ENCODE measurements at places on chromosomes 1 and 21. TPM values are rescaled to one million over a fixed set of nuclear protein-coding genes. Genes with fewer than 3 reads are reported as not detected.

- H3K4me3 ChIP-seq = no peak overlapping the region
- no peaks in the 10 kb centered on the region for H3K27me3 ChIP-seq
- no peak overlapping the region for H3K27ac ChIP-seq
Measured at GRCh38 chr21:26210614-26211013, 40.0 kb upstream of the APP start.

DNA sequence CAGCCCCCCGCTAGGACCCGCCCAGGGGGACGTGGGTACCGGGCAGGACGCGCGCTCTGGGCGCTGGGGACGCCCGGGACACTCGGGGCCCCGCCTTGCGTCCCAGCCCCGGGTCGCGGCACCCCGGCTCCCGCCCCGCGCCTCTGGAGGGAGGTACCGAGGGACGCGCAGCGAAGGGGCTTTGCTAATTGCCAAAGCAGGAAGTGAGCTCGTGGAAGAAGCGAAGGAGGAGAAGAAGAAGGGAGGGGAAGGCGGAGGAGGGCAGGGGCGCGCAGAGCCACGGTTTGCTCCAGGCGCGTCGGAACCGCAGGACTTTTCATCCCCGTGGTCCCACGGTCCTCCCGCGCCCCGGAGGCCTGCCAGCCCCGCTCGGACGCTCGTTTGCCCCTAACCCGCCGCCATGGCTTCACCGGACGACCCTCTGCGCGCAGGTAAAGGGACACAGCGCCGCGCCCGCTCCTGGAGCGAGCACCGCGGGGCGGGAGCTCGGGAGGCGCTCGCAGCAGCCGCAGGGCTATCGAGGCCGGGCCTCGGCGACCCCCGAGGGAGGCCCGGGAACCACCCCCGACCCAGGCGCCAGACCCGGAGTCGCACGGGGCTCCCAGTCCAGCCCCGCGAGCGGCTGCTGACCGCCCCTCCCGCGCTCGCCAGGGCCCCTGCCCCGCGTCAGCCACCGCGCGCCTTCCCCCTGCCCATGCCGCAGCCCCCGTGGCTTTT lies 1.3 kb downstream of the EDARADD start:
- H3K4me3 ChIP-seq = peak overlapping the region; percentile 71
- H3K27me3 ChIP-seq = peaks cover 24% of the 10 kb centered on the region
- H3K27ac ChIP-seq = peak overlapping the region; percentile 77
- DNase-seq = peak; percentile 84
- H3K4me1 ChIP-seq = peaks cover 30% of the 10 kb centered on the region

GRCh38 chr1:69485616-69486015 lies 82.1 kb upstream of the LRRC7 start:
- no peaks in the 10 kb centered on the region for H3K27me3 ChIP-seq
- H3K4me1 ChIP-seq = no peaks in the 10 kb centered on the region
- no peak for DNase-seq
- H3K27ac ChIP-seq = no peak overlapping the region
- H3K4me3 ChIP-seq = no peak overlapping the region
- no peaks in the 10 kb centered on the region for H3K36me3 ChIP-seq

DNA sequence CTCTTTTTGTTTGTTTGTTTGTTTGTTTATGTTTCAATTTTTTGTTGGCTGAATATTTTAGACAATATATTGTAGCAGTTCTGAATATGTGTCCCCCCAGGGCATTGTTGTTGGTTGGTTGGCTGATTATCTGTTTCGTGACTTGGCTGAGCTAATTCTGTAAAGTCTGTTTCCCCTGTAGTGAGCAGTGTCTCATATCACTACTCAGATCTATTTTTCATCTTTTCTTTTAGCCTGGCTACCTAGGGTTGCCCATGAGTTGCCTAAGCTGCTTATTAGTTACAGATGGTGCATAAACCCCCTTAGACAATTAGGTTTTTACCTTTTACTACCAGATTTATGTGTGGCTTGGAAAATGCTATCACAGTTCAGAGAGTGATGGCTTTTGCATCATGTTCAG lies 32.3 kb downstream of the CFAP57 start:
- H3K36me3 ChIP-seq = no peaks in the 10 kb centered on the region
- H3K27ac ChIP-seq = no peak overlapping the region
- H3K27me3 ChIP-seq = no peaks in the 10 kb centered on the region

Gene CXADR
- 1.5 TPM for total RNA-seq

- H3K27ac ChIP-seq = no peak overlapping the region
- H3K36me3 ChIP-seq = no peaks in the 10 kb centered on the region
- H3K27me3 ChIP-seq = no peaks in the 10 kb centered on the region
Measured at GRCh38 chr1:195744256-195744655, 864.0 kb downstream of the KCNT2 start.

Gene RCSD1
- 91.9 TPM for total RNA-seq

DNA sequence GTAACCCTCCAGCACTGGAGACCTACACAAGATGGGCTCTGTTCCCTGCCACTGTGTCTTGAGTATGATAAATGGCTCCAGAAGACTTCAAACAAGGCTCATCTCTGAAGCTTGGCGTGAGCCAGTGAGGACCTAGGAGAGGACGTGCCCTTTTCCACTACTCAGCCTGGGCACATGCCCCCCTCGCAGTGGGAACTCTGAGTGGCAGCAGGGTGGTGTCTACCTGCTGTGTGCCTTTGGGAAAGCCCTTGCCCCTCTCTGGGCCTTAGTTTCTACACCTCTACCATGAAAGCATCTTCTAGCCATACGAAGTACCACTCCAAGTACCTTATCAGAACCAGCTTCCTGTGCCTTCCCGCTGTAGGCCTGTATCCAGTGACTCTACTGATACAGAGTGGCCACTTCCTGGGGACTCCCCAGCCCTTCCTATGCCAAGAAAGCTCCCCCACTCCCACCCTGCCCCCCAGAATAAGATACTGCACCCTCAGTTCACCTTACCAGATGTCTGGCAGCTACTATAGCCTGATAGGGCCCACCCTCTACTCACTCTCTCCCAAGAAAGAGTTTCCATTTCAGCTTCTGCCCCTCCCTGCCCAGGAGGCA lies 3.1 kb upstream of the MOB3C start:
- H3K4me3 ChIP-seq = no peak overlapping the region
- no peak for DNase-seq
- H3K4me1 ChIP-seq = peaks cover 17% of the 10 kb centered on the region
- no peak overlapping the region for H3K27ac ChIP-seq

DNA sequence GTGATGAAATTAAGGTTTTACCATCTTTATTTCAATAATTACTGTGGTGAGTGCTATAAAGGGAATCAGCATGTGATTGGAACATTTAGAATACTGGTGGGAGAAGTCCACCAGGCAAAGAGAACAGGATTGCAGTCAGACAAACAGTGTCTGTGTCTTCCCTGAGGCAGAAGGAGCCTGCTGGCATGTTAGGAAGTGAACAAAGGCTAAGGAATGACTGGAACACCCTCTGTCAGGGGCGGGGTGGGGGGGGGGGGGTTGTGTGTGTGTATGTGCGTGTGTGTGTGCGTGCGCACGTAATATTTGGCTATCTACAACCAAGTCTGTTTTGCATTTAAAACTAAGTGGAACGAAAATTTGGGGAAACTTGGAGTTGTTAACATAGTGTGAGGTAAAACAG lies 30.2 kb downstream of the SRRM1 start:
- no peak overlapping the region for H3K4me3 ChIP-seq
- no peak overlapping the region for H3K27ac ChIP-seq
- H3K4me1 ChIP-seq = no peaks in the 10 kb centered on the region
- H3K27me3 ChIP-seq = no peaks in the 10 kb centered on the region

GRCh38 chr21:45141507-45141906 lies 67.1 kb downstream of the ADARB1 start:
- H3K27me3 ChIP-seq = no peaks in the 10 kb centered on the region
- DNase-seq = no peak
- H3K4me1 ChIP-seq = peaks cover 16% of the 10 kb centered on the region
- H3K36me3 ChIP-seq = peaks cover 38% of the 10 kb centered on the region
- no peak overlapping the region for H3K27ac ChIP-seq

GRCh38 chr1:46682064-46682463 lies 10.4 kb downstream of the TEX38 start:
- H3K27ac ChIP-seq = no peak overlapping the region
- no peak for DNase-seq
- no peak overlapping the region for H3K4me3 ChIP-seq
- no peaks in the 10 kb centered on the region for H3K4me1 ChIP-seq
- H3K36me3 ChIP-seq = peaks cover 100% of the 10 kb centered on the region
- no peaks in the 10 kb centered on the region for H3K27me3 ChIP-seq

DNA sequence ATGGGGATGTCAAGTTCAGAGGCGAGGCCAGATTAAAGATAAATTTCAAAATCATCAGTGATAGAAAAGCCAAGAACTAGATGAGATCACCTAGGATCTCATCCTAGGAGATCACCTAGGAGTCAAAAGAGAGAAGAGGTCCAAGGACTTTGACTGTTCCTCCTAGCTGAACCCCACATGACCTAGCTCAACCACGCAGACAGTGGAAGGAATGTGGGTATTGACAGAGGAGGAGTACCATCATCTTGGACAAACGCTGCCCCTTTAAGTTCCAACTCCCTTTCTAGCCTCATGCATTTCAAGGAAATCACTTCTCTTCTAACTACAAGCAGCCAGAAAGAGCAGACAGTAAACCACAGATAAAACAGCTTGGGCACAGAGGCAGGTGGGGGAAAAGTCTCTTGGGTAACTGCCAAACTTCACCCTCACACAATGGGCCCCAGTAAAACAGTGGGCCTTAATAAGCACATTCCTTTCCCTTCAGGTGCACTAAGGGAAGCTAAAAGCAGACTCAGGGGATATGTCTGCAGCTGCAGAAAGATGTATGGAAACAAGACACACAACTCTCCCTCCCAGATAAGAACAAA lies 12.5 kb upstream of the FAM76A start:
- no peak for DNase-seq
- H3K27me3 ChIP-seq = no peaks in the 10 kb centered on the region
- no peak overlapping the region for H3K4me3 ChIP-seq

DNA sequence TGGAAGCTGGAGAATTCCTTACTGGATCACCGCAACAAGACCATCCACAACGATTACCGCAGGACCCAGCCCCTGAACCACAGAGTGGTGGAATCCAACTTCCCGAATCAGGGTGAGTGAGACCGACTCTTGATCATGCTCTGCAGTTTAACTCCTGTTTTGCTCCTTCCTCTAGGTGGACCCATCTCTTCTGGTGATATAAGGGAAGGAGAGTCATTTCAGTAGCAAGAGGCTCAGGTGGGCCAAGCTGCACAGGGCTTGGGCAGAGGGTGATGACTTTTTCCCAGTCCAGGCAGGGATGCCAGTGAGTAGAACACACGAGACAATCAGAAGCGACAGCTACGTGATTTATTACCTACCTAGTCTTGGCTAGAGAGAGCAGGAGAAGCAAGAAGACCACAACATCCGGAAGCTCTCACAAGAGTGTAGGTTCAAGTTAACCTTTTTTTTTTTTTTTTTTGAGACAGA lies 25.2 kb downstream of the CA6 start:
- peak; percentile 56 for DNase-seq
- H3K4me1 ChIP-seq = no peaks in the 10 kb centered on the region
- H3K4me3 ChIP-seq = no peak overlapping the region
- peak overlapping the region; percentile 65 for H3K27ac ChIP-seq
- no peaks in the 10 kb centered on the region for H3K27me3 ChIP-seq
- H3K36me3 ChIP-seq = no peaks in the 10 kb centered on the region

Gene CHAF1B
- total RNA-seq = 1.5 TPM

DNA sequence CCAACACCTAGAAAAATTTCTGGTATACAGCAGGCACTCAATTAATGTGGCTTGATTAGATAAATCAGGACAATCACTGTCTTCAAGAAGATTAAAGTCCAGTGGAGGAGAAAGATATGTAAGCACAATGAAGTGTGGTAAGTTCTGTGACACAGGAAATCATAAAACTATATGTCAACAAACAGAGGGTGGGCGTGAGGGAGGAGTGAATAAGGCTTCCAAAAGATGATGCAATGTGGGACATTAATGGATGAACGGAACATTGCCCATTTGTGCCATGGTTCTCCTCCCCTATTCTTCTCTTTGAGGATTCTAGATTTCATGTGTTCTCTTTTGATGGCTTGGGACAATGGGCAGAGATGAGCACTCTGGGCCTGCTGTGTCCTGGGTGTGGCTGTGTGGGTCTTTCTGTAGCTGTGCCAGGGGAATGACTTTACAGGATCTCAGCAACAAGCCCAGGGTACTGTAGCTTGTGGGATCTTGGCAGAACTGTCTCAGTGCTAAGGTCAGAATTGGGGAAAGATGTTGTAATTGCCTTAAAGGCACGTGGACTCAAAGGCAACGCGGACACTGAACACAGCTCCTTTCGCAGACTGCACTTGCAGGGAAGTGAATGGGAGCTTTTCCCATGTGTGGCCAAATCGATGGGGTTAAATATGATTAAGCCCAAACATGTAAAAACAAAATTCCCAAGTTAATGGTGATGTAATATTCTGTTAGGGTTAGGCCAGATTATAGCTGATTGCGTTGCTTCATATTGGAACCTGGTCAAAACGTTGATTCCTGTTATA lies 366.9 kb downstream of the TGFB2 start:
- H3K36me3 ChIP-seq = no peaks in the 10 kb centered on the region
- no peak overlapping the region for H3K4me3 ChIP-seq
- no peak for DNase-seq
- no peaks in the 10 kb centered on the region for H3K27me3 ChIP-seq
- H3K27ac ChIP-seq = no peak overlapping the region

DNA sequence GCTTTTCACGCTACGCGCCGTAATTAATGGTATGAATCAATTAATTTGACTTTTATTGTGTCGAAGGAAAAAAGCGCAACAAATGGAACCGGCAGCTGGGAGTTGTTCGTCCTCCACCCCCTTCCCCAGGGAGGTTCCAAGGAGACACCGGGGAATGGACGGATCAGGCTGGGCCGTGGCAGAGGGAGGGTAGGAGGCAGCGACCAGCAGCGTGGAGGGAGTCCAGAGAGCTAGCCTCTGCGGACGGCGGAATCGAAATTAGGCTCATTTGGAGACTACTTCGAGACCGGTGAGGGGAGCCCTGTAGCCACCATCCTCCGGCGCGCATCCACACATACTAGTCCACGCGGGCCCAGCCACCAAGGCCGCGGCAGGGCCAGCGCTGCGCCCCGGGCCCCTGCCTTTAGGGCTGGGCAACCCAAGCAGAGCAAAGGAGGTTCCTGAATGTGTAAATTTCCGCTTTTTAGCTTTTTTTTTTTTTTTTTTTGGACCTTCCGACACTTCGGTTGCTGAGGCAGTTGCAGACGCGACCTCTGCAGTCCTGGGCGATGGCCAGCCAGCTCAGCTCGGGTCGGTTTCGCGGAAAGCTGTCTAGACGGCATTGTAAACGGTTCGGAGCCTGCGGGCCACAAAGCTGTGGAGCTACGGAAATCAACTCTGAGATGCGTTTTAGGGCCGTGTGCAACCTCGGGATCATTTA lies 2.2 kb upstream of the FOXD3 start:
- no peak for DNase-seq
- H3K36me3 ChIP-seq = no peaks in the 10 kb centered on the region
- H3K27me3 ChIP-seq = peaks cover 100% of the 10 kb centered on the region
- H3K27ac ChIP-seq = no peak overlapping the region
- H3K4me1 ChIP-seq = peaks cover 77% of the 10 kb centered on the region

Data from spleen (tissue), 13 donors.